ENCODE measurements at places on chromosomes 11 and 22.
A peak's percentile ranks its signal among the peaks of the same experiment; 100 is the strongest.

DNA sequence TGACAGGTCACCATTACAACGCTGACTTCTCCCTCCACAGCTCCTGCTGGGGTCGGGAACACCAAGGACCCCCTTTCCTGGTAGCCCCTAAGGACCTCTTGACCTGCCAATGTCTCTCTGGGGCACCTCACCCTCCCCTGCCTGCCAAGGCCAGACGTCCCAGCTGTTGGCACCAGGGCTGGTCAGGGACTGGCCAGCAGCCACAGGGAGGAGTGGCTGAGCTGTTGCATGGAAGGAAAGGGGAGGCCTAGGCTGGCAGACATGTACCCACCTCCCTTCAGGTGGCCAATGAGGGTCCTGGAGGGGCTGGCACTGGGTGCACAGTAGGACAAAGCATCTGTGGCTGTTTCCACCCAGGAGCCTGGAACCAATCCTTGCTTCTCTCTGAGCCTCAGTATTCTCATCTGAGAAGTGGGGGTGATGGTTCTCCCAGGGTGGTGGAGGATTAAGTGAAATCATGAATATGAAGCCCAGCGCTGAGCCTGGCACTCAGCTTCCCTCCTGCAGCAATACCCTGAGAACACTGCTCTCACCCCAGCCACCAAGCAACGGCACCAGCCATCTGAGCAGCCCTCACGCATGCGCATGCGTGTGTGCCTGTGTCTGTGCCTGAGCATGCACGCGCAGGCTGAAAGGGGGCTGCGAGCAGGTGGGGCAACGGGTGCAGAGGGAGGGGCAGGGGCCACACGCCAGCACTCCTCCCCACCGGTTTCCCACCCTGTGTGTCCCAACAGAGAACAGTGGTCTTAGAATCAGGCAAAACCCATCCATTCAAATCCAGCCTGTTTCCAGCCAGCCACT is 5.9 kb downstream of the KCNJ4 start:
- no peak for DNase-seq

GRCh38 chr11:120929664-120930154 is 94.2 kb upstream of the TBCEL start:
- peak; percentile 82 for DNase-seq

DNA sequence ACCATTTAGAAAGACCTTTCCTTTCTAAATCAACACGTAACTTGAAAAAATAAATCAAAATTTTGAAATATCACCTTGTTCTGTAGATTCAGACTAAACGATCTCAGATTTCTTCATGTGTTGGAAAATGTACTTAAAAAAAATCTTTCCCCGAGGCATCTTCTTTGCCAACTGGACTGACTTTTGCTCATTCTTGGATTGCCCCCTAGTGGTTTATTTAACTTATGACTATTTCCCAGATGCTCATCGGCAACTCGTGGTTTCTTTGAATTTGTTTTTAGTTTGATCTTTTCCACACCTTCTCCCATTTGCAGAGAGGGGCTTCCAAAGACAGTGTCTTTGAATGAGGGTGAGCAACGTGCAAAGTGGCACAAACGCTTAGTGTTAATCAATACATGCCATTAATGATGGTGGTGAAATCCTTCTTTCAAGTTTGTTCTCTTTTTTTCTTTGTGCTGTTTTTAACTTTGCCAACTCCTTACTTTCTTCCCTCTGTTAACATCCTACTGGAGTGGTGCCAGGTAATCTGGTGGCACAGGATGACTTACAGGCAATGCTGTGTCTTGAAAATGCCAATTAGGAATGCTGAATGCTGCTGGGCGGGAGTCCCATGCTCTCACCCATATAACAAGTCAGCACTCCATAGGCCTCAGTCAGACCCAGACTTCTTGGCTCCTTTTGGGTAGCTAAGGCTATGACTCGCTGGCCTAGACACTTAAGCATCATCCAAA is 18.3 kb downstream of the PRSS23 start:
- DNase-seq, result no peak

- DNase-seq, result no peak
Observed at GRCh38 chr11:19660076-19660475, 52.6 kb upstream of the NAV2 start.

DNA sequence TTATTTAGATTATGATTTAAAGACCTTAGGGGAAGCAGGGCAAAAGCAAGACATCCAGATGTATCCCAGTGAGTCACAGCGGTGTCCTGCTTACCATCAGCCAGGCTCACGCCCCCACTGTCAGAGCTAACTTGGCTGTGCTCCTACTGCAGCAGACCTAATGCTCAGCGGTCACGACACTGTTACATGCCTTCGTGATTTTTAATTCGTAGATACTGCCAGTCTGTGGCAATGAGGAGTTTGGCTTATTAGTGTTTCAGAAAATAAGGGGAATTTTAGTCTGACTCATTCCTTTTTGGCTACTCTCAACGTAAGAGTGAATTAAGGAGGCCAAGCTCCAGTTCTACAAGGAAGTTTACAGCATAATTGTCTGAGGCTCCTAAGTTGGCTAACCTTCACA is 22.7 kb downstream of the EFCAB6 start:
- peak; percentile 90 for DNase-seq

DNA sequence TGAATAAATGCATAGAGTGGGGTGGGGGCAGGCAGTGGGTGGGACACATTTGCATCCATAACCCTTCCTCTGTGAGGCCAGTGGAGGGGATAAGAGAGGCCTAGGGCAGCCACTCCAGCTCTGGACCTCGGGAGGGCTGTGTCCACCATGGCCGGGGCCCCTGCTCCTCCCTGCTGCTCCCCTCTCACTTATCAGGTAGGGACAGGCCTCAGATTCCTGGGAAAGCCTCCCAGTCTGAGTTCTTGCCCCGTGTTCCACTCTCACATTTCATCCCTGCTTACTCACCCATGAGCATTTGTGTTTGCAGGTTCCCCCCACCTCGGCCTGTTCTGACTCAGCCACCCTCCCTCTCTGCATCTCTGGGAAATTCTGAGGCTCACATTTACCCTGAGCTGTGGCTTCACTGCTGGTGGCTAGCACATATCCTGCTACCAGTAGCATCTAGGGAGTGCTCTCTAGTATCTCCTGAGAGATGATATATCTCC is 128.7 kb upstream of the TOP3B start:
- DNase-seq, result no peak

GRCh38 chr22:19844377-19845053 is 10.2 kb downstream of the GNB1L start:
- DNase-seq, result peak; percentile 91

- DNase-seq, result peak; percentile 98
Observed at GRCh38 chr11:65416341-65416824, 6.2 kb upstream of the NEAT1 start.

DNA sequence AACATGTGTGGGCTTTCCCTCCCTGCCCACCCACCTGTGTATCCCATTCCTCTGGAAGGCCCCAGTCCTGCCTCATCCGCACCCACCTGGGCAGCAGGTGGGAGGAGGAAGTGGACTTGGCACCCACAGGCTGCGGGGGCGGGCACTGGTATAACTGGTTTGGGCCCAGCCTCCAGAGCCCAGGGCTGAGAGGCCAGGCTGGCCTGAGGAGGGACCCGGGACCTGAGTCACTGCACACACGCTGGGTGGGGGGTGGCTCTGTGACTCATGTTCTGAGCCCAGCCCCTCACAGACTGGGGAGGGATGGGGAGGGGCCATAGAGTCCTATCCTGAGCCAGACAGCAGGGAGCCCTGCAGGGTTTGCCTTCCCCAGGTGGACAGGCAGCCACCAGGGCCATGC is 16.7 kb downstream of the PHLDA2 start:
- DNase-seq, result no peak

GRCh38 chr11:9681583-9682372 is 17.9 kb downstream of the SWAP70 start:
- no peak for DNase-seq

- DNase-seq, result peak; percentile 36
Observed at GRCh38 chr22:48483764-48484528, 1343.7 kb downstream of the BRD1 start.

DNA sequence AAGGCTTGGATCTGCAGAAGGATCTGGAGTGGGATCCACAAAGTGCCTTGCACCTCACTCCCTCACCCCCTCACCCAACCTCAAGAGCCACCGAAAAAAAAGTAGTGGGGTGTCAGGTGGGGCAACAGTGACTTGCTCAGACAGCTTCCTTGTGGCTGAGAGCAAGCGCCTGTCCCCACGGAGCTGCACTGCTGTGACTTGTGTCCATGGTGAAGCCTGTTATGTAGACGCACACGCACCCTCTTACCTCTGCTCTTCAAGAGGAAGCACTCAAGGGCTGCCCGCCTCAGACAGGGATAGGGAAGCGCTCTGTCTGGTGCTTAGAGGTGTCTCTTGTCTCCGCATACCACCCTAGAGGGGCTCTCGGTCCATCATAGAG is 1.2 kb downstream of the DRD2 start:
- no peak for DNase-seq

- DNase-seq, result no peak
Observed at GRCh38 chr11:20617346-20618005, 18.1 kb downstream of the SLC6A5 start.

- DNase-seq, result no peak
Observed at GRCh38 chr11:119419834-119420492, 3.0 kb downstream of the THY1 start.

DNA sequence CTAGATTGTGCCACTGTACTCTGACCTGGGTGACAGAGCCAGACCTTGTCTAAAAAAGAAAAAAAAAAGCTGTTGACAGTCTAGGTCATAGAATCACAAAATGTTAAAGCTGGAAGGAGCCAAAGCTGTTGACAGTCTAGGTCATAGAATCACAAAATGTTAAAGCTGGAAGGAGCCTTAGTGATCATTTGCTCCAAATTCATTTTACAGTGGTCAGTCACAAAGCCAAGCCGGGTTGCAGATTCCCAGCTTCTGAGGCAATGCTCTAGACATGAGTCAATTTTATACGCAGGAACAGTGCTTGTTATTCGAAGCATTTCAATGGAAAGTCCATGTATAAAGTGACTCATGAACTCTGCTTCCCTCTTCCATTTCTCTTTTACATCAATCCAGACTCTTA is 47.4 kb downstream of the SYT13 start:
- DNase-seq, result no peak

GRCh38 chr11:33309118-33309517 is 51.9 kb downstream of the HIPK3 start:
- DNase-seq, result no peak

GRCh38 chr11:1126491-1126926 is 31.2 kb upstream of the MUC5AC start:
- DNase-seq, result peak; percentile 56

DNA sequence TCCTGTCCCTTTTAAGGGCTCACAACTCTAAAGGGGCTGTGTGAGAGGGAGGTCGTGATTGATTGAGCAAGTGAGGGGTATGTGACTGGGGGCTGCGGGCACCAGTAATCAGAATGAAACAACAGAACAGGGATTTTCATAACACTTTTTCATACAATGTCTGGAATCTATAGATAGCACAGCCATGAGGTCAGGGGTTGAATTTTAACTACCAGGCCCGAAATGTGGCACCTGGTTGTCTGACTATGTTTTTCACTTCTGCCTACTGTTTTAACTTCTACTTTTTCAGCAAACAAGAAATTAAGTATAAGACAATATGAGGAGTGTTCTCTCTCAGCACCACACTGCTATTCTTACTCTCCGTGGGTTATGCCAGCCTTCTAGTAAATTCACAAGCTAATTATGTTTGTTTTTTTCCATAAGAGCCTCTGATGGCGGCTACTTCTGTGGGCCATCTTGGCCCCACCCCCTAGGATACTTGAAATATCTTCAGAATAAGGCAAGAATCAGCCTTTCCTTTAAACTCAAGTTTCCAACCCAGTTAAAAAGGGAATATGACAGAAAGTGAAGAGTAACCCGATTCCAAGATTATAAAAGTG is 552.8 kb upstream of the CHORDC1 start:
- DNase-seq, result no peak

DNA sequence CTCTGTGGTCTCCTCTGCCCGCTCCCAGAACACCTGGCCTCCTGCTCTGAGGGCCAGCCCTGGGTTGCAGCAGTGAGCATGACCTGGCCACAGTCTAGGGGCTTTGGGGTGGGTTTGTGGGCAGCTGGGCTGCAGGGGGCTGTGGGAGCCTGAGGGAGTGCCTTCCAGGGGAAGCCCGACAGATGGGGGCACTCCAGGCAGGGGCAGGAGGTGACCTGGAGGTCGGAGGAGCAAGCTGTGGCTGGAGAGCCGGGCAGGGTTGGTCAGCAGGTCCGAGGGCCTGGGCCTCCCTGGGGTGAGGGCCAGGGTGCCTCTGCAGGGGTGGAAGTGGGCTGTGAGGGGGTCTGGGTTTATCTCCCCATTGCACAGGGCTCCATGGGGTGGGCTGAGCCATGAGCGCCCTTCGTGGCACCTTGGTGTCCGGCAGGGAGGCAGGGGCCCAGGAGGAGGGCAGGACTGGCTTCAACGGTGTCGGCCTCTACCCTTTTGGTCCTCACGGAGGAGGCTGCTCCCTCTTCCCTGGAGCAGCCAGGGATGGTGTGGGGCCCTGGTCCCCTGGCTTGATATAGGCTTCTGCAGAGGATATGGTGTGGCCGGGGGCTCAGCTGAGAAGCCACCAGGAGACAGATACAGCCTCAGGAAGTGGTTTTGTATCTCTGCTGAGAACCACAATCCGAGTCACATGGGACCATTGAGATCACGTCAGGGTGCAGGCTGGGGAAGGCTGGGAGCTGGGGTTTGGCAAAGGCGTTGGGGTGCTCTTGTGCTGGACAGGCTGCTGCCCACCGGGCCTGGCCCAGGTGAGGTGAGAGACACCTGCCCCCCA is 22.3 kb downstream of the KCNQ1 start:
- peak; percentile 81 for DNase-seq

GRCh38 chr22:37232140-37232998 is 11.7 kb downstream of the RAC2 start:
- peak; percentile 44 for DNase-seq

DNA sequence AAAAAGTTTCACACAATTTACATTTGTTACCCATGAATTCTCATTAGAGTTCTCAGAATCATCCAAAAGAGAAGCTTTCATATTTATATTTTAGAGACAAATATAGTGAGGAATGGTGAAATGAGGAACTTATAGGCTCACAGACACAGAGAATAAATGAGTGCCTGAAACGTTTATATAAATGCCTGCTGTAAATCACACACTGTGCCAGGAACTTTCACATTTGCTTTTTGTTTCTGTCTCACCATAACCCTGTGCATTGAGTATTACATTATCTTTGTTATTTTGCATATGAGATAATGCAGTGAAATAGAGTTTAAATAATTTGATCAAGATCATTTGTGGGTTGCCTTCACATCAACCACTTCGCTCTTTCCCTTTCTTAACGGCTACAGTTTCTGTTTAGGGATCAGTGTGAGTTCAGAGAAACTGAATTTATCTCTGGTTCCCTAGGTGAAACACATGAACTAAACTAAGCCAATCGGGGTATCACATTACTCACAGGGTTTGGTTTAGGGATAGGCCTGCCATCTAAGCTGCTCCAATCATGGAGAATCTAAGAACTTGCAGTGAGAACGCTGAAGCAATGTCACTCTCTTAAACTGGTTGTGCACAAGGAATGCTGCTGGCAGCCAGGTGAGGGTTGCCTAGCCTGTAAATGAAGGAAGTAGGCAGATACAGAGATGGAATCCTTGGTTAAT is 1339.2 kb upstream of the TENM4 start:
- DNase-seq, result no peak
